WERI-Rb-1 (cell line): ENCODE measurements at places on chromosomes 3 and 15.

DNA sequence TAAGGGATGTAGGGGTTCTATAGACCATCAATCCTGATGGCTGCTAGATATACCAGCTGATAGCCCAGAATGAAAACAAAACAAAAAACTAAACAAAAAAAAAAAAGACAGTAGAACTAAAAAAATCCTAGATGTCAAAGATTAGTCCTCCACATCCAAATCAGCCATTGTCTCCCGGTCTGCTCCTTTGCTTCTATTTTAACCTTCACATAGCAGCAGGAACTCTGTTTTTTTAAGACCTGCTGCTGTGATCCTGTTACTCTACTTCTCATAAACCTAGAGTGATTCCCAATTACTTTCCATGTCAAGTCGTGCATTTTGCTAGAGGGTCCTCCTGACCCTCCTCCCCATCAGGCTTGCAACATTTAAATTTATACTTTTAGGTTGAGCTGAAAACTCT lies 2.5 kb downstream of the IFT122 start:
- DNase-seq = no peak

GRCh38 chr3:129934234-129935123 lies 40.0 kb upstream of the TRH start:
- DNase-seq = no peak

DNA sequence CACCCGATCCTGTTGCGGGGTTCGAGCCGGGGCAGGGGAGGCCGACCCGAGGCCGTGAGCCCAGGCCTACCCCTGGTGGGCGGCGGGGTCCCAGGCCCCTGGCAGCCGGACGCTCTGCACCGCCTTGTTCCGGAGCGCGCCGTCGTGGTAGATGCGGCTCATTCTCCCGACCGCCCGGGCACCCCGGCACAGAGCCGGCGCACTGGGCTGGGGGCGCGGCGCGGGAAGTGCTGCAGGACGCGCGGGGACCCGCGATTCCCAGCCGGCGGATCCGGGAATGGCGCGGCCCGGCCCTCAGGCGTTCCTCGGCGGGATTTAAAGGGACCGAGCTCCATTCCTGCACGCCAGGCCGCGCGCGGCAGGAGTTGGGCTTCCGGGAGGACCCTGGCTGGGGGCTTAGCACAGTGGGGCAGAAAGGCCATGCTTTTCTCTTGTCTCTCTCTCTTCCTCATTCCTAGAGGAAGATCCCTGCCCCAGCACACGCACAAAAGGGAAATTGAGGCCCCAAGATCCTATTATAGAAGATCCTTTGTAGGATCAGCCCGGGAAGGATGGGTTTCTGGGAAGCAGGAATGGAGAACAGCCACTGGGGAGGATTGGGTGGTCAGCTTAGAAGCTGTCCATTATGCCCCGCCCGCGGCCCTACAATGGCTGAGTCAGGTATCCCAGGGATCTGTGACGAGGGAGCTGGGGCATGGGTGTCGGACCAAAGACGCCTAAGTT lies at the start of gene ARPIN:
TSS of gene ARPIN (minus strand) at position 279 of the 723 bp plus-strand sequence. CDS start at position 162, 117 bp downstream.
- DNase-seq = peak; percentile 70

- no peak for DNase-seq
Observed at GRCh38 chr3:171200052-171200749, 173.7 kb upstream of the SLC2A2 start.

- no peak for DNase-seq
Observed at GRCh38 chr3:126112531-126113237, 28.8 kb upstream of the SLC41A3 start.

DNA sequence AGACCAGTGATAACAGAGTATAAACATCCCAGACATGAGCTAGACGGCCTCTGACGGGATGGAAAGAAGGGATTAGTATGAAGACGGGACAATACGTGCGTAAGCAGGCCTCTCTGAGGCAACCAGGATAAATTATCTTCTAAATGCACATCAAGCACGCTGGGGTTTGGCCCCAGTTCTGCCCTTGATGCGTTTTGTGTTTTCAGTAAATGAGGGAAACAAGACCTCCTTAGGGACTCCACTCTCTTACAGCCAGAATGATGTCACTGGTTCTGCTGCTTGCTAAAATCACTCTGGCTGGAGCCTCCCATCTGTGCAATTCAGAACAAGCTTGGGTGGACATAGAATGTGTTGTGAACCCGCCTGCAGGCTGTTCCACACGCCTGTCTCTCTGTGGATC lies 156.0 kb upstream of the MCTP2 start:
- DNase-seq = no peak

GRCh38 chr15:90001062-90001682 lies at the start of gene ZNF710:
Gene ZNF710, plus strand, starts transcription at chr15:90001324. Its CDS starts 65,814 bp downstream, at chr15:90067138.
- DNase-seq = peak; percentile 59

- no peak for DNase-seq
Observed at GRCh38 chr3:107346564-107346963, 30.7 kb upstream of the CCDC54 start.

DNA sequence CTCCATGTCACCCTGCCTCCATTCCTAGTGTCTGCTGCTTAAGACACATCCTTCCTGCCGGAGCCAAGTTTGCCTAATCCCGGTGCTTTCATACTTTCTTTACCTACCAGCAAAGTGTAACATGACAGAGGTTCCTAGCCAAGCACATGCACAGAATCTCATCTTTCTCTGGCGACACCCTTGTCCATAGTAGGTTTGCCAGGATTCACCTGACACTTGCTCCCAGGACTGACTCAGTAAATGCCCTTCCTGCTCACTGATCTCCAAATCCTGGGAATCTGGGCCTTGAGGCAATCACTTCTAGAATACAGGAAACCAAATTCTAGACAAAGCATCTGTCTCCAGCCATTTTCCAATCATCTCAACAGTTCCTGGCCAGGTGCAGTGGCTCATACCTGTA lies 10.2 kb upstream of the NR2E3 start:
- no peak for DNase-seq

- no peak for DNase-seq
Observed at GRCh38 chr3:52289747-52290595, 2.3 kb downstream of the GLYCTK start.

DNA sequence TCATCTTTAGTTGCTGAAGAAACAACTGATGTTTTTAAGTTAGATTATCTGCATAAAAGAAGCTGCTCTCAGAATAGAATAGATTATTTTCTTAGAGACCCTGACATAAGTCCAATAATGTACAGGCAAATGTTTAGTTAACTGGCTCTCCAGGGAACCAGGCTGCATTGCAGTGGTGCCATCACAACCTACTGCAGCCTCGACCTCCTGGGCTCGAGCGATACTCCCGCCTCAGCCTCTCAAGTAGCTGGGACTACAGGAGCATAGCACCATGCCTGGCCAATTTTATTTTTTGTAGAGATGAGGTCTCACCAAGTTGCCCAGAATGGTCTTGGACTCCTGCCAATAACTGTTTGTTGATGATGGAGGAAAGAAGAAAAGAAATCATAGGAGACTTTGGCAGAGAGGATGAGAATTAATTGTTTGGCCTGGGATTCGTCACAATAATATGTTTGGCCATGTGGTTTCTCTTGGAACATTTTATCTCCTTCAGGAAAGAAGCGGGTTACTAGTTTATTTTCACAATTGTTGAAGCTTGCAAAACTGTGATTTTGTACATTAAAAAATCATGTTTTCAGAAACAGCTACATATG lies 429.2 kb downstream of the CADM2 start:
- no peak for DNase-seq

DNA sequence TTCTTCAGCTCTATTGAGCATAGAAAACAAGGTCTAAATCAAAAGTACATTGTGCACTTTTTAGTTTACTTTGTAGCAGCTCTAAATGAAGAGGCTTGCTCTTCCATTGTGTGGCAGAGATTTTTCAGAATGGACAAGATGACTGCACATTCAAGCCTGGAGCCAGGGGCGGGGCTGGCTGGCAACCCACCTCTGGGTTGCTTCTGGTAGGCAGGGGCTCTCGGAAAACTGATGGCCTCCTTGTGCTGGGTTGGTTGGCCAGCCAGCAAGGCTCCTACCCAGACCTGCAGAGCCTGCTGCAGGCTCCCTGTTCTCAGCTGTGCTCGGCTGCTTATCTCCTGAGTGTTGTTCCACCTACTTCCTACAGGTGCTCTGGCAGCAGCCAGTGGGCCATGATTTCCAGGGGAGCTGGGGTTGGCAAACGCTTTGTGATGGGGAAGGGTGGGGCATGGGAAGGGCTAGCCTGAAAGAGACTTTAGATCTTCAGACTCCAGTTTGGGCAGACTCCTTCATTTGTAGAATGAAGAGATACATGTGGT lies 8.8 kb downstream of the BSN start:
- DNase-seq = no peak

GRCh38 chr3:64340641-64341101 lies 115.4 kb upstream of the PRICKLE2 start:
- no peak for DNase-seq

DNA sequence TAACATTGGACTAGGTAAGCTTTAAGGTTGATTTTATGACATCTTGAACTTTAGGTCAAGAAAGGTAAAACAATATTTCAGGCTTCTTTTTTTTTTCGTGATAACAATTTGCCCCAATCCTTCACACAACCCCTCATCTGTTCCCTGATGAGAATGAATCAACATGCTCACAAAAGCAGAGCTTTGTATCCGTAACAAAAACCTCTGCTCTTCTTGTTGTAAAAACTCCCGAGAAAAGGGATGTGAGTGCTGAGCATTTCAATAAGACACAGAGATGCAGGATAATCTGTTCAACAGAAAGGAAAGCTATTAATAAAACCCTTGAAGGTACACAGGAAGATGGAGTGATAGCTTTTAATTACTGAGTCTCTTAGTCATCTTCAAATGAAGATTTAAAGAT lies 94.3 kb downstream of the RAD18 start:
- DNase-seq = no peak

DNA sequence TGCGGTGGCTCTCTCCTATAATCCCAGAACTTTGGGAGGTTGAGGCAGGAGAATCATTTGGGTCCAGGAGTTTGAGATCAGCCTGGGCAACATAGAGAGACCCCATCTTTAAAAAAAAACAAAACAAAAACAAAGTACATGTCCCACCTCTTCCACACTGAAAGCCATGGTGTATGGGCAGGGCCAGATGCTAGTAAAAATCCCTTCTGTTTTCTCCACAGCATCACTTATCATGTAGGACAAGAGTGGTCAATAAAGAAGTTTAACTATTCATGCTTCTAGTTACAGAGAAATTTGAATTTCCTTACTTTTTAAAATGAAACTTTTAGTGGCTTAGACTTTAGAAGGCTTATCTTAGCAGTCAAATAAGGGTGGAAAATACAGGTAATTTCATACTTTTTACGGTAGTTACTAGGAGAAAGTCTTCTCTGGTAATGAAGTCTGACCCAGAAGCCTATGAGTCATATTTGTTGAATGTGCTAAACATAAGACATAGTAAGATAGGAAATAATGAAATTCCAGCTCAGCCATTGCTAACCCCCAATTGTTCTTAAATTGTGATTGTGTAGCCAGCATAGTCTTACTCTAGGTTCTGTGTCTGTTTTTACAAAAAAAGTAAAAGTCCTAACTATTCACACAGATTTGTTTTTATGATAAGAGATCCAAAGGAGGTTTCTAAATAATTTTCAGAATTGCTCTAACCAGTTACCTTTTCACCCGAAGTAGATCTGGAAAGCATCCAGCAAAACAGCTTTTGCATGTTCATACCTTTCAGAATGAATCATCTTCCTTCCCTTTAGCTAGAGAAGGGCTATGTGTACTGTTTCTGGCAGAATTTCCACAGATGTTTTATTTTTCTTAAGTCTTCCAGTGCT lies 16.4 kb upstream of the ZNF609 start:
- no peak for DNase-seq

DNA sequence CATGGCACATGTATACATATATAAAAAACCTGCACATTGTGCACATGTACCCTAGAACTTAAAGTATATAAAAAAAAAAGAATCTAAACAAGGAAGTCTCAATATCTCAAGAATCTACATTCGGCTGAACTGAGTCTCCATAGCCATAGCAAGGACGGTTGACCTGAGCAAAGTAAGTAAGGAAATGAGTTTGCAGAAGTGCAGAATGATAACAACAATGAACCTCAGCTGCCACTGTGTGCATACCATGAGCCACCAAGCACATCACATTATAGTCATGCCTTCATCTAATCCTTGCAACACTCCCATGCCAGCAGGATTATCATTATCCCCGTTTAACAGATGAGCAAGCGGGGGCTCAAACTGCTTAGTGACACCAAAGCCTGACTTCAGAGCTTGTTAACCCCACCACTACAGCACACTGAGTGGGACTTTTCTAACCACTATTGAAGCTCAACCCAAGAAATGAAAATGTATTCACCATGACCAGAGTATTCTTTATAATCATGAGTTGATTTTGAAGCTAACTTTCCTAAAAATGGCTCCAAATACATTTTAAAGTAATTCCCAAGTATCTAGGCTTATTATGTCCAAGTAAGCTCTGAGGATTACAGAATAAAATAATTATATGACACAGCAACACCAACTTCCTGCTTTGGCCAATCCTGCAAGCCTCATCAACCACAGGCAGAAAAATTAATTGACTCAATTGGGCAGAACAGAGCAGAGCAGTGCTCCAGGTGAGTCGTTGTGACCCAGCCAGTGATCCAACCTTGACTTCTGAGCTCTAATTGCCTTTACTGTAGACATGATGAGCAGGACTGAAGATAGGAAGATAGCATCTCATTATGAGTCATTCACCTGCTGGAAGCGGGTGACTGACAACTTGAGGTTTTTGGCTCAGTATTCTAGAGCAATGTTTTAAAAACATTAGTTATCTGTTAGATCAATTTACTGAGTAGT lies 47.3 kb upstream of the IL12A start:
- DNase-seq = no peak

GRCh38 chr15:45653702-45654424 lies 19.0 kb downstream of the SQOR start:
- no peak for DNase-seq

- no peak for DNase-seq
Observed at GRCh38 chr15:36860792-36861191, 239.6 kb downstream of the MEIS2 start.

DNA sequence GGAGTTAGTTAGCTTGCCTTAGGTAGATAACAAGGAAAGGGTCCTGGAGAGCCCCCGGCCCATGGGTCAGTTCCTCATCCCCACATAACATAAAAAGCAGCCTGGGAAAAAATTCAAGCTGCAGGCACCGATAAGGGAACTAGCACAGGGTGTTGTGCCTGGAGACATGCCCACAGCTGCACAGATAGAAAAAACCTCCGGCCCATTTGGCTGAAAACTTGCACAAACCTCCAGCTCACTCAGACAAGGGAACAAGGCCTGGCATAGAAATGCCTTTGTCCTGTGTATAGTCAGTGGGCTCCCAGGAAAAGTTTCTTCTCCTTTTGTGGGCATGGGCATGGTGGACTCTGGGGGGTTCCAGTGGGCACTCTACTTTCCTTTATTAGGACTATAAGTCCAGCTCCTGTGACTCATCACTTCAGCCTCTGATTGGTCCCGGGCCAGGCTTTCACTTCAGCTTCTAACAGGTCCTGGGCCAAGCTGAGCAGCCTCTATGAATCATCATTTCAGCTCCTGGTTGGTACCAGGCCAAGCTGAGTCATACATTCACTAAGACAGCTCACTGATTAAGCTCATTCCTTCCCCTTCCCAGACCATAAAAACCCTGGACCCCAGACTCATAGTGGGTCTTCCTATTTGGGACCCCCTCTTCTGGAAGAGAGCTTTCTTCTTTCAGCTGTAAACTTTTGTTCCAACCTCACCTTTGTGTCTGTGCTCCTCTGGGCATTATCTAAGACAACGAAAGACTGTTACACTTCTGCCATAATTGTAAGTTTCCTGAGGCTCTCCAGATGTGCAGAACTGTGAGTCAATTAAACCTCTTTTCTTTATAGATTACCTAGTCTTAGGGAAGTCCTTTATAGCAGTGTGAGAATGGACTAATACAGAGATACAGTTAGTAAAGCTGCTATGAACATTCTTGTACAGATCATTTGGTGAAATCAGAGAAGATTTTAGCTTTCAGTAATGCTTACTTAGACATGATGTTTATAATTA lies 348.0 kb upstream of the DPPA4 start:
- no peak for DNase-seq
